Upper lobe of right lung (tissue), 1 donor: ENCODE measurements at places on chromosomes 4 and X.
A peak's percentile ranks its signal among the peaks of the same experiment; 100 is the strongest.

DNA sequence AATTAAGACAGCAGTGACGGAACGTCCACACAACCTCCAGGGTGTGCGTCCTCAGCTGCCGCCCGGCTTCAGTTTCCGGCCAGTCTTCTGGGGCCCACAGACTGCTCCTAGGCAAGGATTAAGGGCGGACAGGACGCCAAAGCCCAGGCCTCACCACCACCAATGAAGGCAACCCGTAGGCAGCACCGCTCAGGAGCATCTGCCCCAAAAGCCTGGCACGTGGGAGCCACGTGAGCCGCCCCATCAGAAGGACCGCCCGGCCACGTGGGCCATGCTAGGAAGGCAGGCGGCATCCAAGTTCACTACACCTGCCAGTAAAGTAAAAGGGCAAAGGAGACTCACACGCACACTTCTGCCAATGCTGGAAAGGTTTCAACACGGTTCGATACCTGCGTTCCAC lies 14.3 kb downstream of the FAM53A start:
- no peak for DNase-seq

- DNase-seq = no peak
These were observed 55.3 kb upstream of the KCNIP4 start for GRCh38 chr4:22003878-22004277.

DNA sequence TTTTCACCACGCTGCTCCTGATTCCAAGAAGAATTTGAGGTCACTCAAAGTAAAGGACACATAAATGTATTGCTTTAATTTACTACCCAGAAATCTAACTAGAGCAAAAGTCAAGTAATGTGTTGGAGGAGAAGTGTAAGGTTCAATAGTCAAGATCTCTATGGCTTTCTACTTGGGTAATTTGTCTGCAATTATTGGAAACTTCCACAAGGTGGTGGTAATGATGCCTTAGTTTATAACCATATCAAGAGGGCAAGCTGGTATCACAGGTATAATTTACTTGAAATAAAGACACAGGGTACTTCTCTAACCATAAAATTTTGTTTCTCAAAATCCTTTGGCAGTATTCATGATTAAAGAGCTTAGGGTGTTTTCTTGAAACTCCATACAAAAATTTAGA lies 10.2 kb upstream of the GRIA3 start:
- no peak for DNase-seq

- no peak for DNase-seq
These were observed 99.4 kb upstream of the SPANXC start for GRCh38 chrX:141341743-141342142.

- no peak for DNase-seq
These were observed 147.7 kb downstream of the TMEM47 start for GRCh38 chrX:34509394-34509793.

DNA sequence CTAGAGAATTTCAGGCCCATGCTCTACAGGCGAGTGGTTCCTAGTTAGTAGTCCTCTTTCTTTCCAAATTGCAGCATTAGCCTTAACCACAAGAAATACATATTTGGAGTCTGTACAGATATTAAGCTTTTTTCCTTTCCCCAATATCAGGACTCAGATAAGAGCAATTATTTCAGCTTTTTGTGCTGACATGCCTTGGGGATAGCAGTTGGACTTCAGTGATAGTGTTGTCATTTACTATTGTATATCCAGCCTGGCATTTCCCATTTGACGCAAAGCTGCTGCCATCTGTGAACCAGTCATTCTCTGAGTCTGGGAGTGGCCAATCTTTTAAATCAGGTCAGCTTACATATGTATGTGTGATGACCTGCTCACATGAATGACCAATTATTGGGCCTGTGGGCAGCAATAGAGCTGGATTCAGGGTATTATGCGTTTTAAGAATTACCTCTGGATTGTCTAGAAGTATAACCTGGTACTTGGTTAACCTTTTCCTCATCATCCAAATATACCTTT lies 6.8 kb upstream of the CEP135 start:
- DNase-seq = no peak

DNA sequence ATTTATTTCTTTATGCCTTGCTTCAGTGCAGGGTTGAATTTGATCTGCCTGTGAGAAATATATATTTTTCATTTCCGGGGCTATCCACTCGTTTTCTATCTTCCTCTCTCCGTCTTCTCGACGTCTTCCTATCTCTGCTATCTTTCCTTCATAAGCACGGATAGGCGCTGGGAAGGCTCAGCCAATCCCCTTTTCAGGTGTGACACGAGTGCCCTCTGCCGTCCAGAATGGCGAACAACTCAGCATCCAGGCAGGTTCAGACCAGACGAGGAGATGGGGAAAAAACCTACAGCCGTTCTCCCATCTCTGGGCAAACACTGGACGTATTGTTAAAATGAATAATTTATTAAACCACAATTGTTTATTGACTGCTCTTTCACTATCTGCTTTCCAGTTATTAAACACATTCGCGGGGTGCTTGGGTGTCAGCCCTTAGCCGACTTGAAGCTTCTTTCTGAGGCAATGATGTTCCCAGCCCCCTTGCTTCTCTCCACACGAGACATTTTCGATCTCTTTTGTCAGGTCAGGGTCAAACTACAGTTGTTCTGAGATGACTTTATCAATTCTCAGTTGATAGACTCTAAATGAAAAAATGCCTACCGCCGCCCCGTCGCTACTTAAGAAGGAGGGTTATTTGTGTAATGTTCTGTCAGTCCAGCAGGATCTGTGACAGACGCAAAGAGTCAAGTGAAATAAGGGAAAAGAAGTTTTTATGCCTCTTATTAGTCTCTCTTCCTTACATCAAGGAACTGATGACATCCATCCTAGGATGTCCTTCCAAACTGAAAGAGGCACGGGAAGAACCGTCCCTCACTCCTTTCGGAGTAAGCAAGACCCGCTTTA lies 96.3 kb upstream of the NOCT start:
- DNase-seq = peak; percentile 84

GRCh38 chrX:77668391-77669237 lies 117.4 kb downstream of the ATRX start:
- no peak for DNase-seq

GRCh38 chrX:9859711-9860555 lies 73.7 kb downstream of the SHROOM2 start:
- DNase-seq = no peak

- DNase-seq = no peak
These were observed 709 bp upstream of the CLOCK start for GRCh38 chr4:55547466-55547770.

GRCh38 chr4:152713951-152714705 lies 34.3 kb upstream of the TMEM154 start:
- DNase-seq = no peak

DNA sequence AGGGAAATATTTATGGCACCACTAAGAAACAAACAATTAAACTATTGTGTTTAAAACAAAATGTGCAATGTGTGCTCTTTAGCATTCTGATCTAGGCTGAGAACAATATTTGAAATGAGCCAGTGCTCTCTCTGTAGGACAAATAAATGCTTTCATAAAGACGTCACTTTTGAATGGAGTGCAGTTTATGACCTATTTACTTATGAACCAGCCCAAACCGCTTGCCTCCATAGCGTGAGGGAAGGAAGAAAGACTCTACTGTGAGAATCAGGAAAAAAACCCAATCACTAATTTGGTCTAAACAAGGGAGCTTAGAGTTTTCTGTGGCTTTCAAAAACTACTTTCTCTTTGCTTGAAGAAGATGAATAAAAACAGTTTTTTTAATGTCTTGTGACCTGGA lies 39.4 kb downstream of the SAT1 start:
- no peak for DNase-seq

DNA sequence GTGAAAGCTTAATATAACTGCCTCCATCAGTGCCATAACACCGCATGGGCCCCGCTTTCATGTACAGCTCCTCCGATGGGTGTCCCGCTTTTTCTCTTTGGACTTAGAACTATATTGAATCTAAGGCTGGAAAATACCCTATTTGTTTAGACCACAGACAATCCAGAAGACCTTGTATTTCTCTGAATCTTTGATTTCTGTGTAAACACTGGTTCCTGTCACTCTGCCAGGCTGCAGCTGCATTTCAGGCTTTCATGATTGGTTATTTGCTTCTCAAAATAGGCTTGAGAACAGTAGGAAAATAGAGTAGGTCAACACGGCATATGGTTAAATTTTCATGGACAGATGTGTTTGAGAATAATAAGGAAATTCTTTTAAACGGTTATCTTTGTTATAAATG lies 80.0 kb downstream of the NWD2 start:
- DNase-seq = no peak

DNA sequence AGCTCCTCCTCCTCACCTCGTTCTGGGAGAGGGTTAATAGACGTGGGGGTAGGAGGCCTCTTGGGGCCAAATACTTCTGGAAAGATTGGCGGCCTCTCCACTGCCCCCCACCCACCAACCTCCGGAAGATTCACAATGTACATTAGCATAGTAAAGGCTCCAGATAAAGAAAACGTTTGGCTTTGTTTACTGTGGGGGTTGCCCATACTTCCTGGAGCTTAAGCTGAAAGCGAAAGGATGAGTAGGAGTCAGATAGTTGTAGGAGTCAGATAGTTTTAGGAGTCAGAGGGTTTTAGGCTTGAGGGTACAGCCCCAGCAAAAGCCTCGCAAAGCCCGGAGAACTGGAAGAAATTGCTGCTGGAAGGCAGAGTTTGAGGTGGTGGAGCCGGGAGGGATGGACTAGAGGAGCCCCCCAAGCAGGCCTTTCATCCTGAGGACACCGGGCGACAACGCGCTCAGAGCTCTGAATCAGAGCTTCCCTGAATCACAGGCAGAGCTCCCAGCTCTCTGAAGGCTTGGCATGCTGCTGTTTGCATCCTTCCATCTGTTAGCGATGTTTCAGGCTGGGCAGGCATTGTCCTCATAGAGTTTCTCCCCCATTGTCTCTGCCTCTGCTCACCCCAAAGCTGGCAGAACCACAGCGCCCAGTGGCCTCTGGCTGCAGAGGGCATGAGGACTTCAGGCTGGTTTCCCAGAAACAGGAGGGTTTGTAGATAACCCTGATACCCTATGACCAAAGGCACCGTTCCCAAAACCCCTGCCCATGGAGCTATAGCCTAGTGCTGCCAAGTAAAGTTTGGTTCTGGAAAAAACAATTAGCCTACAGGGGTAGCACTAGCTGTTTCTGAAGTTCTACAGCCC lies 280.7 kb downstream of the BCOR start:
- no peak for DNase-seq

DNA sequence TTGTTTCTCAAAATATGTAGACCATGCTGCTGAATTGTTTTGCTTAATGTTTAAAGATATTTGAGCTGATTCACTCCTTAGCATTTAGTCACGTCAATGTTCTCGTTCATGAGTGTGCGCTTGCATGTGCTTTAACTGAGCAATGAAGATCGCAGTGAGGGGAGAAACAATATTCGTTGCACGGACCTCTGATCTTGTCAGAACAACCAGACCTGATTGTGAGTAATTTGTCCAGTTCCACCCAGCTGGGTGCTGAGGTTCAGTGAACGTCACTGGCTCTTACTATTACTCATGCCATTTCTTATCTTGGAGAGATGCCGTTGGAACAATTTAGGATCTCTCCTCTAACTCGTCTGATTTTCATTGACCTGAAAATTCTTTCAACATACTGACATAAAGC lies 15.0 kb upstream of the PRKX start:
- DNase-seq = no peak

DNA sequence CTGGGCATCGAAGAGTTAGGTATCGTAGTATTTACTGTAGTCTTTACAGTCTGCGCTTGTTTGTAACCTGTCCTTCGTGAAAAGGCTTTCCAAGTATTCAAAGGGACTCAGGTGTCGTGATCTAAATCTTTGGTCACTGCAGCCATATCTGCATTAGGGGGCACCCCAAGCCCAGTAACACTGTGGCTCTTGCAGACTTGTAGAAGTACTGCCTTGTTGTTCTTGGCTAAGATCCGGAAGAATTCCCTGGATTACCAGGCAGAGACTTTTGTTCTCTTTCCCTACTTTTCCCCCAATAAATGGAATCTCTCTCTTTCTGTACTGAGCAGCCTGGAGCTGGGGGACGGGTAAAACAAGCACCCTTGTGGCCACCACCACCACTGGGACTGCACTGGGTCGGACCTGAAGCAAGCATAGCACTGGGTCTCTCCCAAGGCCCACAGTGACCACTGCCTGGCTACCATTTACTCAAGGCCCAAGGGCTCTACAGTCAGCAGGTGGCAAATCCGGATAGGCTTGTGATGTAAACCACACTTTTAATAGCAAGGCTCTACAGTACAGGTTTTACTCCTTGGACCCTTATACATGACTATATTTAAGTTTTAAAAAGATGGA lies 12.0 kb downstream of the CXorf58 start:
- DNase-seq = no peak

GRCh38 chr4:88619971-88620370 lies 27.7 kb downstream of the HERC3 start:
- DNase-seq = no peak

DNA sequence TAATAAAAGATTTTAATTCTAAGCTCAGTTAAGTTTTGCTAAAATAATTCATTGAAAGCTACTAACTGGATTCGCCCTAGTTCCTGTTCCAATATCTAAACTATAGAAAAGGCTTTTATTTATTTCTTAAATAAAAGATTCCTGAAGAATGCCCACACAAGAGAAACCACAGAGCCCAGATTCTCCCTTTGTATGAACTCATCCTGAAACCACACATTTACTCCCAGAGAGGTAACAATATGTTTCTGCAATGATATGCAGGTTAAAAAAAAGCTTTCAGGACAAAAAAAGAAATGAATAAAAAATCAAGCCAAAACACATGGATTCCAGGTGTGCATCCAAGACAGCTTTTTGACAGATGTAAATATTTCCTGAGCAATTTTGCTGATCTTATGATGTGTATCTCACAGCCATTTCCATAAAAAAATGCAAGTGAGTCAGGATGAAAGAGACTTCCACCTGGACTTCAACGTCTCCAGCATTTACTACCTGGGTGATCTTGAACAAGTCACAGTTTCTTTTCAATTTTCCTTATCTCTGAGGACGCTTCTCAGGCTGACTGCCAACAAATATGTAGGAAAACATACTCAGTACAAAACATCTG lies 234.4 kb upstream of the FAT1 start:
- DNase-seq = no peak

DNA sequence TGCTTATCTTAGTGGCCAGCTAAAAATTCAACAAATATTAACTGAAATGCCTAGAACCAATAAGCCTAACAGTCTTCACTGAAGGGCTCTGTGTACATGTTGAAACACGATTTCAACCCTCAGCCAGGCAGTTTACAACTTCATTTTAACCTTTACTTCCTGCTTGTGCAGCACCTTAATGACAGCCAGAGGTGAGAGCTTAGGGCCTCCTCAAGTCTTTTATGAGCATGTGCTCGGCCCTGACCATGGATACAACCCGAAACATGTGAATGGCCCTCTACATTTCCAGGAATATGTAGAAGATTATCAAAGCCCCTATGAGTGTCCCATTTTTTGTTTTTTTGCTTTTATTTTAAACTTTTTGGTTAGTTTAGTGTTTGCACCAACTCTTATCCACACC lies 88.3 kb downstream of the MSN start:
- DNase-seq = no peak

- DNase-seq = no peak
These were observed 41.3 kb upstream of the GPC3 start for GRCh38 chrX:134026565-134027311.

GRCh38 chr4:152382057-152382785 lies 153.7 kb downstream of the FBXW7 start:
- DNase-seq = no peak

GRCh38 chrX:119783026-119783425 lies 8.4 kb downstream of the RPL39 start:
- no peak for DNase-seq

GRCh38 chr4:22312113-22312512 lies 203.8 kb downstream of the ADGRA3 start:
- DNase-seq = no peak

- DNase-seq = no peak
These were observed 1071.8 kb downstream of the CCSER1 start for GRCh38 chr4:91198951-91199350.

GRCh38 chrX:102712981-102713625 lies 855 bp downstream of the GPRASP2 start:
- DNase-seq = peak; percentile 60
